ENCODE measurements at places on chromosomes 13 and 19.

- no peak for DNase-seq
These were observed 270.4 kb downstream of the ABCC4 start for GRCh38 chr13:95030821-95031343.

DNA sequence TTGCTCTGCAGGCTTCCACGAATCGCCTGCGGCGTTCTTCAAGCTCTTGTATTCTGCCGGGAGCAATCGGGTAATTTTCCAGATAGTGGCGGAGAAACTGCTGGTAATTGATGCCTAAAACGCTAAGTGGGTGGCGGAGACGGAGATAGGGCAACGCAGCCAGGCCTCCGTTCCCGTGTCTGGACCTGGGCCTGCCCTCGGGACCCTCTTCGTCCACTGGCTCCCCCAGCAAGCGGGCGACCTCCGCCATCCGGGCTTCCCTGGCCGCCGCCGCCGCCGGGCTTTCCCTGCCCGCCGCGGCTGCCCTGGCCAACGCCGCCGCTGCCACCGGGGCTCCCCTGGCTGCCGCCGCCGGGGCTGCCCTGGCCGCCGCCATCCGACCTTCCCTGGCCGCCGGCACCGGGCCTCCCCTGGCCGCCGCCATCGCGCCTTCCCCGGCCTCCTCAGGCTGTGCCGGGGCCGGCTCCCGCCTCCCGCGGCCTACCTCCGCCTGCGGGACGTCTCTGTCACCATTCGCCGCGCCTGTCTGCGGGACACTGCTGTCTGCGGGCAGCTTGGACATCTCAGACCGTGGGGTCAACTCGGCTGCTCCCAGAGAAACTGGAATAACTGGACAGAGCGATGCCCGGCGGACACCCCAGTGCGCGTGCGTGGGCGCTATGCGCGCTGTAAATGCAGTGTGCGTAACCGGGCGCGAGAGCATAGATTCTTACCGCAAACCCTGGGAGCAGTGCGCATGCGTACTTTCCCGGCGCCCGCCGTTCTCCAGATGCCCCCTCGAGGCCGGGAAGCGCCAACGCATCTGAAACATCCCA lies at the start of gene EID2:
Gene EID2 (minus strand): TSS at position 644 of the 815 bp plus-strand sequence. CDS start 82 bp downstream, at position 562.
- peak; percentile 98 for DNase-seq

GRCh38 chr13:26727633-26728032 lies 33.0 kb downstream of the GPR12 start:
- DNase-seq: no peak

DNA sequence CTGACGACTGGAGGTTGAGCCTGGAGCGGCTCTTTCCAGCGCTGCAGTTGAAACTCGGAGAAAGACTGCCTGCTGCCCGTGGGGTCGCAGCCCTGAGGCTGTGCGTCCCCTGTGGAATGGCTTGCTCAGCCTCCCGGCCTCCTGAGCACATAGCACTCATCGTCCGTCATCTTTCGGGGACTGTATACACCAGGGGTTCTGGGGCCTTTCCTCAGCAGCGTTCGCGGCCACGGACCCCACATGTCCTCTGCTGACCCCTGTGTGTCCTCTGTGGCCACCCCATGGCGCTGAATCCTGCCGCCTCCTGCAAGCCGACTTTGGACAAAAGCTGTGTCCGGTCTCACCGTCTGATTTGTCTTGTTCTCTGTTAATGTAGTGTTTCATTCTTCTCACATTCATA lies 20.4 kb downstream of the CUL4A start:
- no peak for DNase-seq

- DNase-seq: peak; percentile 2
These were observed 25.4 kb upstream of the GPR12 start for GRCh38 chr13:26785838-26786630.

DNA sequence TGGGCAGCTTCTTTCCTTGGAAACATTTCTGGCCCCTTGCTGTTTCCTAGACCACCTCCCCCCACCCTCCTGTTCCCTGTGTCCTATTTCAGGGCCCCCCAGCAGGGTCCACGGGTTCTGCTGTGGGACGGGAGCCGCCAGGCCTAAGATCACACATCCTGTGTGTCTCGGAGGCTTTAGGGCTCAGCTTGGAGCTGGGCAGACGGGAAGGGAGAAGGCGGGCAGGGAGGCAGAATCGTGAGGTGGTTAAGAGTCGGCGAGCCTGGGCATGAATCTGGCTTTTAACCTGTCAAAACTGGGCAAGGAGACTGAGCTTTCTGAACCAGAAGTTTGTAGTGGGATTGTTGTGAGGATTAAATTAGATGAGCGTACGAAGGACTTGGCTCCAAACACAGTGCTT lies 4.8 kb downstream of the KCNC3 start:
- DNase-seq: no peak

GRCh38 chr19:10085641-10086590 lies at the start of gene SHFL:
TSS of gene SHFL (plus strand) at chr19:10086317. CDS start at chr19:10086428, 111 bp downstream.
- peak; percentile 36 for DNase-seq

GRCh38 chr13:33862016-33862415 lies 44.1 kb downstream of the RFC3 start:
- no peak for DNase-seq

DNA sequence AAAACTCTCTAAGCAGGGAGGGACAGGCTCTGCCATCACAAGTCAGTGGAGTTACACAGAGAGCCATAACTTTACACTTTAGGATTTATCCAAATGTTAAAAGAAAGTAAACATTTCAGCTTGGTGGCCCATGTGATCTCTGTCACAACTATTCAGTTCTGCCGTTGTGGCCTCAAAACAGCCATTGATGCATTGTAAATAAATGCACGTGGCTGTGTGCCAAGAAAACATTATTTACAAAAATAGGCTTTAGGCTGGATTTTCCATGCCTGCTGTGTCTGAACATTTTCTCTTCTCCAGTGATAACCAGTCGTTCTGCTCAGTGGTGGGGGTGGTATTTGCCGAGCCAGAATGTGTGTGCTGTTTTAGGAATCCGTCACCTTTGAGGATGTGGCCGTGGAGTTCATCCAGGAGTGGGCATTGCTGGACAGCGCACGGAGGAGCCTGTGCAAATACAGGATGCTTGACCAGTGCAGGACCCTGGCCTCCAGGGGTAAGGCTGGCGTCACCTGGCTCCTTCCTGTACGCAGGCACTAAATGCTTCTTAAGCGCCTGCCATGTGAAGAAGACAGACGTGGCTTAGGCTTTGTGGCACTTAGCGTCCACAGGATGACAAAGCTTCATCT lies 4.9 kb downstream of the ZNF333 start:
- no peak for DNase-seq

DNA sequence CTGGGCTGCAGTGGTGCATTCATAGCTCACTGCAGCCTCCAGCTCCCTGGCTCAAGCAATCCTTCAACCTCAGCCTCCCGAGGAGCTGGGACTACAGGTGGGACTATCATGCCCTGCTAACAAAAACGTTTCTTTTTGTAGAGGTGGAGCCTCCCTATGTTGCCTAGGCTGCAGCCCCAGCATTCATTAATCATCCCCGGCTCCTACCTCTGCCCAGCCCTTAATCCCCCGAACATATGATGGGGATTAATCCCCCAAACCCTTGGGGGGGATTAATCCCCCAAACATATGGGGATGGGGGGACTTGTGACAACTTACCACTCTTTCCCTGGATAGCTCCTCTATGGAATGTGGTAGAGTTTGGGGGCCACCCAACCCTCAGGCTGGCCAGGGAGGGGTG lies 45.9 kb downstream of the SUGP2 start:
- no peak for DNase-seq

GRCh38 chr13:30346153-30346788 lies 38.9 kb upstream of the KATNAL1 start:
- DNase-seq: no peak

DNA sequence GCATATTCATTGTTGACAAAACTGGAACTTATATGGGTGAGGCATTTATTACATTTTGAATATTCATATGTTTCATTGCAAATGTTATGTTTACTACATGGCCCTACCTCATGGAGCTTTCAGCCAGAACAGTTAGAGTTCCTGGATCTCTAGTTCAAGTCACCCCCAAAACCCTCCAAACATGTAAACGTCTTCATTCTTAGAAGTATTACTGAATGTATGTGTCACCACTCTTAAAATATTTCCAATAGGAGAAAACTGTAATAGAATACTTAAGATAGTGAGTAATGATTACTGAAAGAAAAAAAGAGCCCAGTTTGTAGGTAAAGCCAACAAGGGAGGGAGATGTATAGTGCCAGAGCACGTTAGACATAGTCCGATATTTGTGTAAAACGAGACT lies 23.5 kb downstream of the URI1 start:
- DNase-seq: no peak

GRCh38 chr19:55172741-55173140 lies 6.3 kb upstream of the DNAAF3 start:
- DNase-seq: no peak

GRCh38 chr19:33883859-33884519 lies 87.3 kb downstream of the KCTD15 start:
- peak; percentile 91 for DNase-seq

GRCh38 chr13:43170506-43170905 lies 147.1 kb downstream of the DNAJC15 start:
- no peak for DNase-seq

DNA sequence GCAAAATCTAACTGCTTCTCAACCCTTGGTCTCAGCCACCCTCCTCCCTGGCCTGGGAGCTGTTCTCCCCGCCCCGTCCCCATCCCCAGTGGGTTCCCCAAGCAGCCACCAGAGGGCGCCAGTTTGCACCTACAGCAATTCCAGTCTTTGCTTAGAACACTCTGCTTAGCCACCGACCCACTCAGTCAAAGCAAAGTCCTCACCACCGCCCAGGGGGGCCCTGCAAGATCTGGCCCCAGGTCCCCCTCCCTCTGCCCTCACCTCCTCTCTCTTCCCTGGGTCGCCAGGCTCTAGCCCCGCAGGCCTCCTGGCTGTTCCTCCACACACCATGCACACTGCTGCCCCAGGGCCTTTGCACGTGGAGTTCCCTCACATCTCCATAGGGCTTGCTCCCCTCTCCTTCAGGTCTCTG lies 12.4 kb downstream of the TMEM143 start:
- DNase-seq: peak; percentile 40

GRCh38 chr19:47414469-47414868 lies 4.9 kb downstream of the MEIS3 start:
- DNase-seq: no peak

DNA sequence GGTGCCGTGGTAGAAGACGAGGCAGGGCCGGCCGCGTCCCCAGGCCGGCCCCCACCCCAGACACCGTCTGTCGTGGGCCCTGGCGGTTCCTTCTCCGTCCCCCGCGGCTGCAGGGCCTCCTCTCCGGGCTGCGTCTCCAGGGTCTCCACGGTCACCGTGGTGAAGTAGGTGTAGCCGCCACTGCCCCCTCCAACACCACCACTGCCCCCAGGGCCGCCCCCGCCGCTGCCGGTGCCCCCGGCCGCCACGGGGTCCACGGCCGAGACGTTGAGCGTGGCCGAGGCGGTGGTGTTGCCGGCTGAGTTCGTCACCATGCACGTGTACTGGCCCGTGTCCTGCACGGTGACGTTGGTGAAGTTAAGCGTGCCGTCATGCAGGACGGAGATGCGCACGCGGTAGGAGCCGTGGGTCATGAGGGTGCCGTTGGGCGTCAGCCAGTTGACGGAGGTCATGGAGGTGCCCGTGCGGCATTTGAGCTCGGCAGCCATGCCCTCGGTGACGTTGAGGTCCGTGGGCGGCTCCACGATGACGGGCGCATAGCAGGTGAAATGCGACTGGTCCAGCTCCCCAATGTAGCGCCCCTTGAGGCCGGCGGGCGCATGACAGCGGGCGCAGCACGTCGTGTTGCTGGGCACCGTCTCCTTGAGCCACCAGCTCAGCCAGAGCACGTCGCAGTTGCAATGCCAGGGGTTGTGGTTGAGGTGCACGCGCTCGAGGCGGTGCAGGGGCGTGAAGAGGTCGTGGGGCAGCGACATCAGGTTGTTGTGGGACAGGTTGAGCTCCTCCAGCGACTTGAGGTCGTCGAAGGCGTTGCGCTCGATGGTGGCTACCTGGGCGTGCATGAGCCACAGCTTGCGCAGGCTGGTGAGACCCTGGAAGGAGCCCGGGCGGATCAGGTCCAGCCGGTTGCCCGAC lies 4.6 kb upstream of the ASPDH start:
- DNase-seq: no peak

DNA sequence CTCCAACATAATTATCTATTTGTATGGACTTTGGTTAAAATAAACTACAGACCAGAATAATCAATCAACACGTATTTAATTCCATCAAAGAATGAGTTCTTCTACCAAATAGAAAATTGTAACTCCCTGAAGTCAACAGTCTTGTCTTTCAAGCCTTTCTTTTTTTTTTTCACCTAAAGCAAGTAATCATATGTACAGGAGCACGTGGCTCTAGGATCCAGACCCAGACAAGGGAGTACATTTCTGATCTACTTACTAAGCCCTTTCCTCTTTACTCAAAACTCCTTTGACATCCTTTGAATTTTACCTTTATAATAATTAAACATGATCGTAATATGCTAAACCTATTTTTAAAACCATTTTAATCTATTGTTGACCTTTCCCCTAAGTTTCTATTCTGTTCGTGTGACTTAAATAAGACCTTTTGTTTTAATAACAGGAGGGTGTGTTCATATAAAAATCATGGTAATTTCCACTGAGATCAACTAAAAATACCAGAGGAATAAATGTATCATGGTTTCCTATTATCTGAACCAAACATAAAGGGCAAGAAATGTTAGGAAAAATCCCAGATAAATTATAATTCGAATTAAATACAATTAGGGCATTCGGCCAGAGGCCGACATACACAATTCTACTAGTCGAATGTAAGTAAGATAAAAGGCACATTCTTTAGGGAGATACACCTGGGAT lies 1.7 kb downstream of the SLC7A1 start:
- DNase-seq: no peak

GRCh38 chr13:20696073-20696472 lies 7.4 kb upstream of the IL17D start:
- DNase-seq: no peak

GRCh38 chr13:20672772-20673171 lies 30.7 kb upstream of the IL17D start:
- DNase-seq: no peak

DNA sequence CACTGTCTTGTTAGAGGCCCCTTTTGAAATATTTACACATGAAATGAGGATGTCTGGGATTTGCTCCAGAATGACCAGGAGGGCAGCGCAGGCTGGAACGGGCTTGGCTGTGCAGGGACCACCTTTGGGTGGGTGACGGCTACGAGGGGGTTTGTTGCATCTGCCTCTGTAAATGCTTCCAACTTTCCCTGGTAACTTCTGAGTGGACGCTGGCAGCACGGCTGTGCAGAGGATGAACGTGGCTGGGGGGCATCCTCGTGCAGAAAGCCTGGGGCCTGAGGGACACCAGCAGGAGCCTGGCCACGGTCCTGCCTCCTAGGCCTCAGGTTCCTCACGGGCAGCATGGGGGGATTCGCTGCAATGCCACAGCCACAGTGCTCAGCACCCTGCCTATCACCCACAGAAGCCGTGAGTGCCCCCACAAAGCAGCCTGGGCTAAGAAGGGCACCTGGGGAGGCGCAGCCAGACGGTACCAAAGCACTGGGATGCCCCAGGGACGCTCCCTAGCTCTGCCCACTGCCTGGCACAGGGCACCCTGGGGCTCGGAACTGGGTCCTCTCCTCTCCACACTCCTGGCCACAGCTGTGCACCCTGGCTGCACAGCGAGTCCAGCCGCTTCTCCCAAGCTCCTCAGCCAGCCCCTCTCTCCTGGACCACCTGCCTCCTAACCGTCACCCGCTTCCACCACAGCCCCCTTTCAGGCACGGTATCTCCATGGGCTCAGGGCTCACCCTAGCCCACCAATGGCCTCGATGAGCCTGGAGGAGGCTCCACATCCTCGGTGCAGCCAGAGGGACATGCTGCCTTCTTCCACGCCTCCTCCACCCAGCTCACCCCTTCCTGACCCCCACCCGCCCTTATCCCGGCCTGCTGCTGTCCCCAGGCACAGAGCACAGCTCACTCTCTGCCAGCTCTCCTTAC lies 44.5 kb downstream of the MLLT1 start:
- no peak for DNase-seq

GRCh38 chr13:111345682-111346081 lies 25.2 kb downstream of the TEX29 start:
- DNase-seq: no peak

- no peak for DNase-seq
These were observed 1.1 kb downstream of the VSTM2B start for GRCh38 chr19:29526730-29527499.

Data from kidney capillary endothelial cell (primary cell).